NK-92 treated with Interleukin-12 subunit alpha and Interleukin-12 subunit beta, amount 100 ng/mL, for 24 hours (cell line): ENCODE measurements at places on chromosomes 1 and 21.

DNA sequence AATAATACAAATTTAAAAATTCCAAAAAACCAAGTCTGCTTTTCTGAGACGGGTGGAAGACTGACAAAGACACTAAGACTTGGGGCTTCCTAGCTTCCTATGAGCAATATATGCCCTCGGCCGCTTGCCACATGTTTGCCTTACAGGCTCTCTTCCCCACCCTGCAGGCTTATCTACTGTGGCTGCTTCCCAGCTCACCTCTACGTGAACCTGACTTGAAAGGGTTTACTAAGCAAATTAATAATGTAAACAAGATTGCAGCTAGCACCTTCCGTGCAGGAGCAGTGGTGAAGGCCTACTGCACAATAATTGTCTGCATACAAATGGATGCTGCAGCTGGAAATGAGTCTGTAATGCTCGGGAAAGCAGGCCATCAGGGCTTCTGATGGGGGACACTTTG lies 152.9 kb upstream of the DAB1 start:
- DNase-seq, result no peak

DNA sequence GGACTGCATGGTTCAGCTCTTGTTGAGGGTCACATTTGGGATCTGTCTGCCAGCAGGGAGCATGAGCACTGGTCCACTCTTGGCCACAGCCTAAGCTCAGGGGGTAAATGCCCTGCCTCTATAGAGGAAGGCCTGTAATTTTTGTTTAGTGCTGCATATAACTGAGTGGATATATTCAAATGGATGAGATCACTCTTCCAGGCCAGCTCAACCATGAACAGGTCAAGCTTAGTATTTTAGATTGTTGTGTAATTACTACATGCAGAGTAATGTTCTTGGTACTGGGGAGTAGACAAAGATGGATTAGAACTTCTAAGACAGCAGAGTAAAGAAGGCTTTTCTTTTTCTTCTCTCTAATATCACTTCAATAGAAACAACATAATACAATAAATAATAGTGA lies 376.9 kb downstream of the GPATCH2 start:
- no peak for DNase-seq

DNA sequence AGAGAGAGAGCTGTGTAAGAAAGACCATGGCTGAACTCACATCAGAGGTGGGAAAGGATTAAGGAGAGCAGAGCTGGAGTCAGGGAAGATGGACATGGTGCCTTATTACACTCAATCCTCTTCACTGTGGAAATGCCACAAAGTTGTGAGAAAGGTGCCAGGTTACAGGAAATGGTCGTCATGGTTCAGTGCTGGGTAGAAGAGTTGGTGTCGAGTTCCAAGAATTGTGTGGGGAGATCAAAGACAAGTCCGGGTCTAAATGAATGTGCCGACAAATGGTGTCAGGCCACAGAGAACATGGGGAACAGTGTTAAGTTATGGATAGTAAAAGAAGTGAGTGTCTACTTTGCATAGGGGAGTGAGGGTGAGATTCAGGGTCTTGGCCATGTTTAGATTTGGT lies 40.9 kb downstream of the LAMC2 start:
- no peak for DNase-seq

- no peak for DNase-seq
These were observed 10.1 kb downstream of the EPHA2 start for GRCh38 chr1:16145662-16146278.

GRCh38 chr1:97384294-97384968 lies 536.4 kb downstream of the DPYD start:
- DNase-seq, result no peak

DNA sequence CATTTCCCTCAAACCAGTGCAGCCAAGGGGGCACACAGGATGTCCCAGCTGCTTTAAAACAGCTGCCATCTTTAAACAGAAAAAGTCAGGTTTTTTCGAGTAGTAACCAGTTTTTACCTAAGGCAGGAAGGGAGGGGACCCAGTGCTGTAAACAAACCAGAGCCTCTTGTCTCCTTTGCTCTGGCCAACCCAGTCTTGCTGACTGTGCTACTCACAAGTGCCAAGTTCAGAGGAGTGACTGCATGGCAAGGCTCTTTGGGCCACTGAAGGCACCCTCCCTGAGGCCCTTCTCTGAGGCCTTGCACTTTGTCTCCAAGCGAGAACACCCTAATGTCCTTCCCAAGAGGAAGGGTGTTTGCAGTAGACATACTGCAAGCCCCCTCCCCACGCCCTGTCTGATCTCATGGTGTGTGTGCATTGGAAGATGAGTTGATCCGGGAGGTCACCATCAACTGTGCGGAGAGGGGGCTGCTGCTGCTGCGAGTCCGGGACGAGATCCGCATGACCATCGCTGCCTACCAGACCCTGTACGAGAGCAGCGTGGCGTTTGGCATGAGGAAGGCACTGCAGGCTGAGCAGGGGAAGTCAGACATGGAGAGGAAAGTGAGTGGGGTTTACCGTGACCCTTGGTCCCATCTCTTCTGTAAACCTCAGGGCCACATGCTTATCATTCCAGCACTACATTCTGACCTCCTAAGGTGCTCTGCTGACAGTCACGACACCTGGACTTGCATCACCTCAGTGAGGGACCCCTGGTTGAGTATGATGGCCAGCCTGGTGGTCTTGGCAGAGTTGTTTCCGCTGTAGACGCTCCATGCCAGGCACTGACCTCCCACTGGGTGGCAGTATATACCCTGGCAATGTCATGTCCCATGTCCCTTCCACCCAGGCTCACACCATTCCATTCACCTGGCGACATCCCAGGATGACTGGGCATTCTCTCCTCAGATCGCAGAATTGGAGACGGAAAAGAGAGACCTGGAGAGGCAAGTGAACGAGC lies 4.7 kb downstream of the DNALI1 start:
- DNase-seq, result no peak

DNA sequence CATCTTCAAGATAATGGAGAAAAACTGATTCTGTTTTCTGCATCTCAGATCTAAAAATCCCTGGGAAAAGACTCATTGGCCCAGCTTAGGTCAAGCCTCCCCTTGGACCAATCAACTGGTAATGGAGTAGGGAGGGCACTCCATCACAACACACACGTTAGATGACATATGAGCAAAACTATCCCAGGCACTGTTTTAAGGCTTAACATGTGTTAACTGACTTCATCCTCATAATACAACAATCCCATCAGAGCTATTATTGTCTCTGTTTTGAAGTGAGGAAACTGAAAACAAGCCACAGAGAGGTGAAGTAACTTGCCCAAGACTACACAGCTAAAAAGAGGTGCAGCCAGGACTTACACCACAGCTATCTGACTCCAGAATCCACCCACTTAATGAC lies 14.7 kb upstream of the CITED4 start:
- DNase-seq, result no peak

- DNase-seq, result no peak
These were observed 534 bp downstream of the SLC6A9 start for GRCh38 chr1:44030605-44031251.

GRCh38 chr1:221991221-221991620 lies 249.3 kb upstream of the DUSP10 start:
- DNase-seq, result no peak

DNA sequence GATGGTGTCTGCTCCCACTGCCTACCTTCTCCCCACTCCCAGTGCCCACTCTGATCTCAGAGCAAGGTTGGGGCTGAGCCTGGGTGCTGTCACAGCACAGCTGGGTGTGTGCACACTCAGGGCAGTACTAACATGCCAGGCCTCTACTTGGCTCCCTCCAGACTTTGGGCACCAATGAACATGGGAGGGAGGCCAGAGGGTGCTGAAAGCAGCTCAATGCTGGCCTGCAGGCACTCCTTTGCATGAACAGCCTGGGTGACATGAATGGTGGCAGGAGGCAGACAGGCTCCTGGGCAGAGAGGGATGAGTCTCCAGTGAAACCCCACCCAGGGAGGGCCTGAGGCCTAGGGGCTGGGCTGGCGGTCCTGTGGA lies 25.8 kb upstream of the DENND1B start:
- no peak for DNase-seq

DNA sequence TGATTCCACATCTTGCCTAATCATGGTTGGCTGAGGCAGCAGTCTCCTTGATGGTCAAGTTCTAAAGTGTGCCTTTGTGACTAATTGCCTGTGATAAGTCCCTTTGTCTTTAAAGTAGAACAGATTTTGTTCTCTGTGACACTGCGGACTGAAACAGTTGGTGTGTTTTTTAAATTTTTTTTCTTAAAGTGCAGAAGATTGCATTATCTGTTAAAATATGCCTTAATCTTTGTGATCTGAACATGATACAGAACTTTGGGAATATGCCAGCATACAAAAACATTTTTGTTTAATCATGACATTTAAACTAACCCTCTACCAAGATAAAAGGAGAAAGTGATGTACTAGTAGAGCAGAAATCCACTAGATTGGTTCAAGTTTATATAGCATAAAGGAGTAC lies 1260.6 kb upstream of the ADGRL2 start:
- no peak for DNase-seq

DNA sequence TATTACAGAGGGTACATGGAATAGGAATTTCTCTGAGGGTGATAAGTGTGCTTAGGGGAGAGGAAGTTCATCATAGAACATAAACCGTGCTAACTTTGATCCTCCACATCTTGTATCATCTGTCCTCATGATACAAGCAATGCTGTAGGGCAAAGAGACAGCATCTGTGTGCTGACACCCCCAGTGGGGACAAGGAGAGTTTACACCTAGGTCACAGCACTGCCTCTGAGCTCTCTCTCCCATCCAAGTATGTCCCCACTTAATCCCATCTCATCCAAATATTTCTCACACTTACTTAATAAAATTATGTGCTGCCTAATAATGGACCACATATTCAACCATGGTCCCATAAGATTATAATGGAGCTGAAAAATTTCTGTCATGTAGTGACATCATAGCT lies 4.3 kb upstream of the TEDDM1 start:
- no peak for DNase-seq

DNA sequence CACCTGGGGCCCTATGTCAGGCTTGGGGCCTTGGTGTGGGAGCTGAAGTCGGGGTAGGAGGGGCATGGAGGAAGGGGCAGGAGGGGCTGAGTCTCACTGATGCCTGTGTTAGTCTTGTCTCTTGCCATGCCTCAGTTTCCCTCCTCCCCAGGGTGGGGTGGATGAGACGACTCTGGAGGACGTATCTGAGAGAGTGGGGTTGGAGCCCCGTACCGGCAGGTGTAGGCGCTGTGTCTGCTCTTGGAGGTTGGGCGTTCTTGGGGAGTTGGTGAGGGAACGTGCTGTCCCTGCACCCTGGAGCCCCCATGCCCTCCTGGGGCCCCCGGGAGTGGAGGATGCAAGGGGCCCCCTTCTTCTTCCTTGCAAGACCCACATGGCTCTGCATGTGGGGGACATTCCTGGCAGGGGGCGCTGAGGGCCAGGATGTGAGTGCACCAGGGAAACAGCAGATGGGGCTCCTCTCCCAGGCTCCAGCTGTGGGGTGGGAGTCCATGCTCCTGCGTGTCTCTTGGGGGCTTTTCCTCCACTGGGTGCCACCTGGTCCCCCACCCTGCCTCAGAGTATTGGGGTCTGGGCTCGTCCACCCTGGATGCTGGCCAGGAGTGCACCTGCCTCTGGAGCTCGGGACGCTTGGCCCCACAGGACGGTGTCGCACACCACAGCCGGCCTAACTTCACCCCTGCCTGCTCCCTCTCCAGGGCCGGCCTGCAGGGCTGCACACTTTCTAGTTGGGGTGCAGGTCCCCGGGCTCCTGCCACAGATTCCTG lies 1.4 kb upstream of the TNFRSF14 start:
- DNase-seq, result no peak

DNA sequence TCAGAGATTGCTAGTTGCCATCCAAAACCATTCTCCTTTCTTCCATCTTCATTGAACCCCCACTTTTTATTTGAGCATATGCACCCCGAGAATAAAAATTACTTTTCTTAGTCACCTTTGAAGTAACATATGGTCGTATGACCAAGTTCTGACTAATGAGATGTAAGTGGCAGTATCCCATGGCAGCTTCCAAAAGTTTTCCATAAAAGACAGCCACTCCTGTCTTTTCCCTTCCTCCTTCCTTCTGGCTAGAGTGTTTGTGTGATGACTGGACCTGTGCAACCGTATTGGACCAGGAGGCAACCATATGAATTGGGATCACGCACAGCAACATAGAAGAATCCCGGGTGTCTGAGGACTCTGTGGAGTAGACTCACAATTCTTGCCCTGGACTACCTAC lies 41.1 kb upstream of the CCSAP start:
- no peak for DNase-seq

- no peak for DNase-seq
These were observed 15.4 kb downstream of the CCDC17 start for GRCh38 chr1:45608175-45609156.

GRCh38 chr1:59152511-59152910 lies 144.4 kb upstream of the FGGY start:
- DNase-seq, result no peak

- no peak for DNase-seq
These were observed 195.2 kb downstream of the ZSCAN20 start for GRCh38 chr1:33667386-33668282.

DNA sequence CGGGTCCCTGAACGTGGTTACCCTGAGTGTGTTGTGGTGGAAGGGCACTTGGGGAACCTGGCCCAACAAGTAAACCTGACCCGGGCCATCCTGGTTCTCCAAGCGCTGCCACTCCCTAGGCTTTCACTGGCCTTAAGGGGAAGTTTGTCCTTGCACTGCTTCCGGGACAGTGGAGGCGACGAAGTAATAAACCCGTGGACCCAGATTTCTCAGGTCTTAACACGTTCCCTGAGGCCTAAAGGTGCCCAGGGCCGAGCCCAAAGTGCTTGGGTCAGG lies 261 bp upstream of the CCDC24 start:
- no peak for DNase-seq

- DNase-seq, result no peak
These were observed 16.4 kb upstream of the C1orf105 start for GRCh38 chr1:172404121-172404520.

DNA sequence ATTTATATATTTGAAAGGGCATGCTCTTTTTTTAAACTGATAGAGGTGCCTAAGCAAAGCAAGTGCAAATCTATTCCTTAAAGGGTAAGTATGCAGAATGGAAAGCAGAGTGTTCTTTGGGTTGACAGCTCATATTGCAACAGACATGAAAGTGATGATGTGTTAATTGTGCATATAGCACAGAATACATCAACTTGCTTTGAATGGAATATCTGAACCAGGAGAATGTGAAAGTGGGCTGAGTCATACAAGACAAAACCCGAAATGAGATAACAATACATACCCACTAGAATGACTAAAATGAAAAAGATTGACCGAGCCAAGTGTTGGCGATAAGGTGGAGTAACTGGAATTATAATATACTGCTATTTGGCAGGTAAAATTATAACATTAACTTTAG lies 4.3 kb downstream of the CR1 start:
- no peak for DNase-seq

- no peak for DNase-seq
These were observed 64.6 kb upstream of the GJB5 start for GRCh38 chr1:34690269-34690668.

- DNase-seq, result no peak
These were observed 6.5 kb upstream of the CCDC27 start for GRCh38 chr1:3745590-3746381.

DNA sequence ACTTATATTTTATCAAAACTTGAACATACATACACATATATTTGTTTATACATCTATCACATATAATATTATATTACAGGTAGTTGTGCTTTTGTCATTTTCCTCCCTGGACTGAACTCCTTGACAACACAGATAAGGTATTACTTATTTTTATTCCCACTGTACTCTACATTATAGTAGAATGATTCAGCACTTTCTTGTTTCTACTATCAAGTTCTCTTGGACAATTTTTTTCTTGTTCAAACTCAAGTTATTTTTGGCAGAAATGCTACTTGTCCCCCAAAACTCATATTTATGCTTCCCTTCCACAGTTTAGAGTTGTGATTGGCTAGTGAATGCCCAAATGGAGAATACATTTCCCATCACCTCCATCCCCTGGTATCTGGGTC lies 10.8 kb upstream of the PTPRC start:
- no peak for DNase-seq
